Thyroid gland (tissue), 4 donors: ENCODE measurements at places on chromosomes 5 and 9. TPM values are rescaled to one million over a fixed set of nuclear protein-coding genes. Genes with fewer than 3 reads are reported as not detected.
A peak's percentile ranks its signal among the peaks of the same experiment; 100 is the strongest.

DNA sequence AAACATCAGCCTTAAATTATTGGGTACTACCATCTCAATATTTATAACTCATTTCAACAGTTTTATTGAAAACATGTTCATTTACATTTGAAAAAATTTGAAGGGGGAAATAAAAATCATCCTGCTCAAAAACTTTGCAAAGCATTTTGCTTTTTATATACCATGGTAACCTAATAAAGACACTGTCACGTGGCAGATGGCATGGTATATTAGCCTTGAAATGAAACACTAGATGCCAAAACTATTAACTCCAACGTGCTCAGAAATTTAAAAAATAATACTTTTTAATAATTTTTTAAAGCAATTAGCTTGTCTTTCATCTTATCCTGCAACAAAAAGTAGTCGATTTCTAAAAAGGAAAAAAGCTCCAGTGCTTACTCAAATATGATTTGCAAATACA is 88.6 kb upstream of the NFIB start:
- H3K36me3 ChIP-seq, result no peaks in the 10 kb centered on the region
- H3K27me3 ChIP-seq, result no peaks in the 10 kb centered on the region
- no peak for DNase-seq
- no peaks in the 10 kb centered on the region for H3K4me1 ChIP-seq

- H3K4me1 ChIP-seq, result peaks cover 19% of the 10 kb centered on the region
- no peak overlapping the region for H3K27ac ChIP-seq
- no peaks in the 10 kb centered on the region for H3K36me3 ChIP-seq
- no peak overlapping the region for H3K4me3 ChIP-seq
- H3K27me3 ChIP-seq, result no peaks in the 10 kb centered on the region
- no peak for DNase-seq
Measured at GRCh38 chr5:159874263-159874662, 42.0 kb upstream of the ADRA1B start.

GRCh38 chr9:136941231-136942111 is 3.1 kb downstream of the FBXW5 start:
- H3K27ac ChIP-seq, result no peak overlapping the region
- peaks cover 34% of the 10 kb centered on the region for H3K36me3 ChIP-seq
- no peaks in the 10 kb centered on the region for H3K27me3 ChIP-seq
- DNase-seq, result no peak
- H3K4me3 ChIP-seq, result no peak overlapping the region

DNA sequence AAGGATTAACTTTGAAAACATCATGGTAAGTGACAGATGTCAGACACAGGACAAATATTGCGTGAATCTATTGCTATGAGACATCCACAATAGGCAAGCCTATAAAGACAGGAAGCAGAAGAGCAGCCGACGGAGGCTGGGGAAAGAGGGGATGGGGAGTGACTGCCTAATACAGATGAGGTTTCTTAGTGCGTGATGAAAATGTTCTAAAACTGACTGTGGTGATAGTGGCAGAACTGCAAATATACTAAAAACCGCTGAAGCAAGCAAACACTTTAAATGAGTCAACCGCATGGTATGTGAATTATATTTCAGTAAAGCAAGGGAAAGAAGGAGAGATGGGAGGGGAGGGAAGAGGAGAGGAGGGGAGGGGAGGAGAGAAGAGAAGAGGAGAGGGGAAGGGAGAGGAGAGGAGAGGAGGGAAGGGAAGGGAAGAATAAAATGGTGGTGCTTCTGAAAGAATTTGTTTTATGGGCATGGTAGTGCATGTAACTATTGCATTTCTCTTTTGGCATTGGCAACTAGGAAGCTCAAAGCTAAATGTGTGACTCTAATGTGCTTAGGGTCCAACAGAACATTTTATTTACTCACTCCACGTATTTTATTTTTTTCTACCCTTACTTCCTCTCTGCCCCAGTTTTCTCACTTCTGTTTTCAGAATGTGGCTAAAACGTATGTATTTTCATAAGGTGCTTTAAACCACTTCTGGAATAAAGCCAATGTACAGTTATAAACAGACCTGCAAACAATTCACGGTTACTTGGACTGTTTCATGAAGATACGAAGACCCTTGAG is 21.3 kb downstream of the AKNA start:
- no peak overlapping the region for H3K4me3 ChIP-seq
- H3K4me1 ChIP-seq, result no peaks in the 10 kb centered on the region
- peak overlapping the region; percentile 10 for H3K27ac ChIP-seq
- DNase-seq, result no peak

GRCh38 chr9:68505681-68506409 is 34.8 kb downstream of the TMEM252 start:
- peaks cover 4% of the 10 kb centered on the region for H3K4me1 ChIP-seq
- no peak for DNase-seq
- H3K36me3 ChIP-seq, result no peaks in the 10 kb centered on the region
- H3K27me3 ChIP-seq, result no peaks in the 10 kb centered on the region
- H3K4me3 ChIP-seq, result no peak overlapping the region

DNA sequence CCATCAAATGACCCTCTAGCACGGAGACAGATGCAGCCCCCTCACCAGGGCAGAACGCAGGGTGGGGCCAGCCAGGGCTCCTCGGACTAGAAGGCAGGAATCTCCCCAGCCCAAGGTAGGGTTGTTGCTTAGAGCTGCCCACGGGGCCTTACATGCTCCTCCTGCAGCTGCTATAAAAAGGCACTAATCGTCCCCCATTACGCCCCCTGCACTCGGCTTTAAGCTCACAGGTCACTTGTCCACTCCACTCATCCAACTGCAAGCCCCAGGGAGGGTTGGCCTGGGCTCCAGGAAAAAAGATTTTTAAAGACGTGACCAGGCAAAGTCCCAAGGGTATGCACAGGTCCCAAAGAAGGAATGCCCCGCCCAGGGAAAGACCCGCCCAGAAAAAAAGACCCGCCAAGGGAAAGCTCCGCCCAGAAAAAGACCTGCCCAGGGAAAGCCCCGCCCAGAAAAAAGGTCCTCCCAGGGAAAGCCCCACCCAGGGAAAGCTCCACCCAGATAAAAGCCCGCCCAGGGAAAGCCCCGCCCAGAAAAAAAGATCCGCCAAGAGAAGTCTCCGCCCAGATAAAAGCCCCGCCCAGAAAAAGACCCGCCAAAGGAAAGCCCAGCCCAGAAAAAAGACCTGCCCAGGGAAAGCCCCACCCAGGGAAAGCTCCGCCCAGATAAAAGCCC is 11.1 kb downstream of the GRIN1 start:
- no peaks in the 10 kb centered on the region for H3K4me1 ChIP-seq
- no peak overlapping the region for H3K4me3 ChIP-seq
- H3K27ac ChIP-seq, result no peak overlapping the region
- H3K27me3 ChIP-seq, result no peaks in the 10 kb centered on the region
- DNase-seq, result no peak
- no peaks in the 10 kb centered on the region for H3K36me3 ChIP-seq

DNA sequence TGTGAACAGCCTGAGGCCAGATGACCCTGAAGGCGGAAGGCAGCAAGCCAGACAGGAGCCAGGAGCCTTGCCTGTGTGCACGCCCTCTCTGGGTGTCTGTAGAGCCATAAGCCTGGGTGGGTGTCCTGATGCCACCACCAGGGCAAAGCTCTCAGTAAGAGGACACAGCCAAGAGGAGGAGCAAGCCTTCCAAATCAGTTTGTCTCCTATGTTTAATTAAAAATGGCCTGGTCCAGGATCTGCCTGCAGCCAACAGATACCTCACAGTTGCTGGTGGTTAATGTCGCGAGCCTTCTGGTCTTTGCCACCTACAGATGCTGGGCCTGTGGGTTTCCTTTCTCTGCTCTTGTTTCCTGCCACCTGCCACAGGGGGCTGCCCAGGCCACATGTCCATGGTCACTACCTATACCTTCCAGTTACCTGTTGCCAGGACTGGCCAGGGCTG is 56.9 kb downstream of the SYK start:
- no peak for DNase-seq
- no peak overlapping the region for H3K27ac ChIP-seq
- no peaks in the 10 kb centered on the region for H3K36me3 ChIP-seq
- H3K4me1 ChIP-seq, result no peaks in the 10 kb centered on the region
- H3K4me3 ChIP-seq, result no peak overlapping the region
- H3K27me3 ChIP-seq, result no peaks in the 10 kb centered on the region

DNA sequence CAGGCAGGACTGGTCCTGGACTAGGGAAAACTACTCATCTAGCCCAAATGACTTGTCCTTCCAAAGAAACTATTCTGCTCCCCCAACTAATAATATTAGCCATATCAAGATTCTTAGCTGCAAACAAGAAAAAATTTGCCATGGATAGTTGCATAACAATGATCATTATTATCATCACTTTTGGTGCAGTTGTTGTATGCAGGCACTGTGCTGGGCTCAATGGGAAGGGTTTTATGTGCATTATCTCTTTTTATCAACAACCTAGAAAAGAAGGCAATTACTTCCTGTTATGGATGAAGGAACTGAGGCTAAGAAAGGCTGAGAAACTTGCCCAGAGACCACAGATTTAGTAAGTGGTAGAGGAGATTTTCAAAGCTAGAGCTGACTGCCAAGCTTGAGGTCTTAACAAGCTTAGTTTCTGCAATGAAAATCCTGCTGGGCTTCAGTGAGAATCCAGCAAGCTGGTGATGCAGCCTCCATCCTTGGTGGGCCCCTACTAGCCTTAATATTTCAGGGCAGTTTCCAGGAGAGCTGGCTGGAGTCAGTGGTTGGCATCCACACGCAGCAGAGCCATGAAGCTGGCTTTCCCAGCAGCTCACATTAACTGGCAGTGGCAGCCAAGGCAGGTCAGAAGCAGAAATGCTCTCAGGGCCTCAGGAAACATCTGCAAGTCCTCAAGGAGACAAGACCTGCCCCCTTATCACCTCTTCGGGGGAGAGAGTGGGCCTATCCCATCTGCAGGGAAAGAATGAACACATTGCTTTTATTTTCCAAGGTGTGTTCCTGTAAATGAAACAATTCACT is 20.5 kb upstream of the MEGF9 start:
- no peak overlapping the region for H3K4me3 ChIP-seq
- H3K4me1 ChIP-seq, result peaks cover 52% of the 10 kb centered on the region
- DNase-seq, result peak; percentile 26
- H3K27me3 ChIP-seq, result no peaks in the 10 kb centered on the region
- H3K36me3 ChIP-seq, result no peaks in the 10 kb centered on the region

DNA sequence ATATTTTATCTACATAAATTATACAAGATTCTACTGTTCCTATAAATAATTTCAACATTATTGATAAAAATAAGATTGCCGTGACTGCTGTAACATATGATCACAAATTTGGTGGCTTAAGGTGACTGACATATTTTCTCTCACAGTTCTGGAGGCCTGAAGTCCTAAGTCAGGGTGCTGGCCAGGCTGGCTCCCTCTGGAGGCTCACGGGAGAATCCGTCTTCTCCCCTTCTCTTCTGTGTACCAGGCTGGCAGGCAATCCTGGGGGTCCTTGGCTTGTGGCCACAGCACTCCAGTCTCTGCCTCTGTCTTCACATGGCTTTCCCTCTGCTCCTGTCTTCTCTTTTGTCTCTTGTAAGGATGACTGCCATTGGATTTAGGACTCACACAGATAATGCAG is 31.7 kb upstream of the IRX2 start:
- no peak overlapping the region for H3K27ac ChIP-seq
- H3K4me3 ChIP-seq, result no peak overlapping the region
- H3K27me3 ChIP-seq, result no peaks in the 10 kb centered on the region
- H3K4me1 ChIP-seq, result no peaks in the 10 kb centered on the region
- DNase-seq, result no peak
- H3K36me3 ChIP-seq, result no peaks in the 10 kb centered on the region

DNA sequence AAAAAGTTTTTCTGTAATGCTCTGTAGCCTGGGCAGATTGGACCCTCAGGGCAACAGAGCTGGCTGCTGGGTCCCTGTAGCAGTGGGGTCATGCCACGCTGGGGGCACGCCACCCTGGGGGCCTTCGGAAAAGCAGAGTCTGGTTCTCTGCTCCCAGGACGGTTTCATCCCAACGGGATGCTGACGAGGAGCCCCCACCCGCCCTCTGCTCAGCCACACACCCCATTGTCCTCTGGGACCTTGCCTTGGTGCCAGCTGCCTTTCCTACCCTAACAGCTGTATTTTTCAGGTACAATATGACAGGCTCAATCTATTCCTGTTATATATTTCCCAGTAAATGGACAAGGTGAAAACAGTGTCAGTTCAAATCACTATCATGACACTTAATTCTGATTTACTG is 29.0 kb upstream of the MVB12B start:
- DNase-seq, result no peak
- H3K36me3 ChIP-seq, result no peaks in the 10 kb centered on the region
- no peaks in the 10 kb centered on the region for H3K4me1 ChIP-seq
- H3K4me3 ChIP-seq, result no peak overlapping the region

The COL27A1 gene
- total RNA-seq, result 13.9 TPM

The SH3PXD2B gene
- total RNA-seq, result 20.3 TPM

The PALM2AKAP2 gene
- 14.1 TPM for total RNA-seq

The IL7R gene
- 29.0 TPM for total RNA-seq

The PIP5KL1 gene
- total RNA-seq, result 1.6 TPM
